Left ventricle myocardium inferior (tissue), 1 donor: ENCODE measurements at places on chromosomes 5 and 9. TPM values are rescaled to one million over a fixed set of nuclear protein-coding genes. Genes with fewer than 3 reads are reported as not detected.

DNA sequence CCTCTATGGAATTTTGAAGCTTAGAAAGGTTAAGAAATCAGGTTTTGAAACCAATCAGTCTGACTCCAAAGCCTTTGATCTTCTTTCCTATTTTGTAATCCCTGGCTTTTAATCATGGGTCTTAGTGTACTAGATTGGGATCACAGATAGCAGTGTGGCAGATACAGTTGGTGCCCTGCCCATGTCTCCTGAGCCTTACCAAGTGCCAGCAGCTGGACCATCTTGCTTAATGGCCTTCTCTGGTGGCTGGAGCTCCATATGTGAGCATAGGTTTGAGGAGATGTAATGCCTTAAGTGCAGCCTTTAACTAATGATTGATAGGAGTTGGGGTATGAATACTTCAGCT lies 16.7 kb upstream of the RIC1 start:
- DNase-seq, result no peak
- no peaks in the 10 kb centered on the region for H3K27me3 ChIP-seq
- H3K36me3 ChIP-seq, result no peaks in the 10 kb centered on the region
- no peak overlapping the region for H3K4me3 ChIP-seq
- H3K4me1 ChIP-seq, result peaks cover 30% of the 10 kb centered on the region
- peak overlapping the region; percentile 20 for H3K27ac ChIP-seq

DNA sequence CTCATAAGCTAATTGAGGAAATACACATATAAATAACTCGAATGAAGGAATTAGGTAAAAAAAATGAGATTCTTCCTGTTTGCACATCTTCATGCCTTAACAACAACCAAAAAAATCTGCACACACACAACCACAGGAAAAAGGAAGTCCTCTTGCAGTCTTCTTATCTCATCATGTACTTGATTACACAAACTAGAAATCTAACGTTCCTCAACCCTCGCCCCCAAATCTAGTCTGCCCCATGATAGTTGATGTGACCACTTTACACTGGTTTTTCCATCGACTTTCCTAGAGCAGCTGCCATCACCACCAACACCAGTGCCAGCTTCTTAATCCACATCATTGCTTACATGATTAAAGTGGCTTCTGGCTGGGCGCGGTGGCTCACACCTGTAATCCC lies 31.2 kb upstream of the RNU6ATAC start:
- H3K4me3 ChIP-seq, result no peak overlapping the region
- H3K36me3 ChIP-seq, result no peaks in the 10 kb centered on the region
- DNase-seq, result no peak
- no peaks in the 10 kb centered on the region for H3K4me1 ChIP-seq

DNA sequence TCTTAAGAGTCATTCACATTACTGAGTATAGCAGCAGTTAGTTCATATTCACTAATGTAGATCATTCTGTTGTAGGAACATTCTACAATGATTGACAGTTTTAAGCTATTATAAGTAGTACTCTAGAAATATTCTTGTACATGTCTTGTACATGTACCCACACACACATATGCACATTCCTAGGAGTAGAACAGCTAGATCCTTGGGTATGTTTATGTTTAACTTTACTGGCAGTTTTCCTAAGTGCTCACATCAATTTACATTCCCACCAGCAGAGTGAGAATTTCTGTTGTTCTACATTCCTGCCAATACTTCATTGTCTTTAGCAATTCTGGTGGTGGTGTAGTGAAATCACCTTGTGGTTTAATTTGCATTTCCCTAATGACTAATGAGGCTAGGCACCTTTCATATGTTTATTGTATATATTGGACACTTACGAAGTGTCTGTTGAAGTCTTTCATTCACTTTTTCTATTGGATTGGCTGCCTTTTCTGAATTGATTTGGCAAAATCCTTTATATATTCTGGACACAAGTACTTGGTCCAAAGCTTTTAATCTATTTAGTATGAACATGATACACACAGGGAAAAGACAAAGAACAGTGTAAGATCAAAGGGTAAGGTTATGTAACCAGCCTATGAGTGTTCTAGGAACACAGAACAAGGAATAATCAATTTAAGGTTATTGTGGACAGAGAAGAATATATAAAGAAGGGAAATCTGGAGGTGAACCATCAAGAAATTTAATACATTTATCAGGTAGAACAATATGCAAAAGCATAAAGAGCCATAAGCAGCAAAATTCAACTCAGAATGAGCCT lies 95.6 kb downstream of the MLLT3 start:
- no peaks in the 10 kb centered on the region for H3K36me3 ChIP-seq
- no peak overlapping the region for H3K4me3 ChIP-seq
- DNase-seq, result no peak

DNA sequence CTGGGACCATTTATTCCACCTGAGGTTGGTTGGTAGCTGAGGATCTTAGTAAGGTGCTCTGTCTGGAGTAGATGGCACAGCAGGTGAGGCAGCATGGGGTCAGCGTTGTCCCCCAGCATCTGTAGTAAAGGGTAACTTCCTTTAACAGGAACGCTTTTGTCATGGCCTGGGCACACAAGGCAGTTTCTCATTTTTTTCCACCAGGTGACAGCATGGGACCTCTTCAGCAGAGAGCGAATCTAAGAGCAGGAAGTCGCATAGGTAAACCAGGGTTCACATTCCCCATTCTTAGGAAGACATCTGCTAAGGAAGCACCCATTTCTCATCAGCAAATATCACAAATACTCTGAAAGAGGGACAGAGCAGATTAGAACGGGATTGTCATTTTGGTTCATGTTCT lies 56.5 kb downstream of the GPR107 start:
- H3K4me1 ChIP-seq, result peaks cover 6% of the 10 kb centered on the region
- no peak for DNase-seq
- no peak overlapping the region for H3K27ac ChIP-seq
- no peak overlapping the region for H3K4me3 ChIP-seq
- peaks cover 48% of the 10 kb centered on the region for H3K36me3 ChIP-seq

- H3K36me3 ChIP-seq, result no peaks in the 10 kb centered on the region
- H3K27me3 ChIP-seq, result no peaks in the 10 kb centered on the region
- no peak overlapping the region for H3K4me3 ChIP-seq
Observed at GRCh38 chr9:23492126-23493002, 333.7 kb downstream of the ELAVL2 start.

GRCh38 chr5:170312666-170313065 lies 15.1 kb upstream of the LCP2 start:
- H3K27me3 ChIP-seq, result no peaks in the 10 kb centered on the region
- H3K4me3 ChIP-seq, result no peak overlapping the region
- no peaks in the 10 kb centered on the region for H3K36me3 ChIP-seq
- peaks cover 51% of the 10 kb centered on the region for H3K4me1 ChIP-seq

DNA sequence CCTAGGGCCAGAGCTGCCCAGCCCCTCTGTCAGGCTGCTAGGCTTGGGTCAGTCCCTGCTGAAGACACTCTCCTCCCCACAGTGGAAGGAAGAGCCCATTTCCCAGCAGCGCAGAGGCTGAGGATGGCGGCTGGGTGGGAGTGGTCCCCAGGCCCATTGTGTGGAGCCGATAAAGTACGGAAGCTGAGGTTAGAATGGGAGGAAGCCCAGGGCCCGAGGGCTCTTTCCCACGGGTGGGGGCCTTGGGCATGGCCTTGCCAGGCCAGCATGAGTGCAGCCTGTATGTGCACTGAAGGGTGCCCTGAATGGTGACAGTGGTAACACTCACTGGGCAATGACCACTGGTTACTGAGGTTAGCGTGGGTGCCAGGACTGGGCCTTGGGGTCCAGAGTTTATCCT lies 125.9 kb downstream of the RGS3 start:
- DNase-seq, result peak; percentile 60
- peak overlapping the region; percentile 94 for H3K27ac ChIP-seq
- H3K27me3 ChIP-seq, result no peaks in the 10 kb centered on the region
- peaks cover 94% of the 10 kb centered on the region for H3K4me1 ChIP-seq

DNA sequence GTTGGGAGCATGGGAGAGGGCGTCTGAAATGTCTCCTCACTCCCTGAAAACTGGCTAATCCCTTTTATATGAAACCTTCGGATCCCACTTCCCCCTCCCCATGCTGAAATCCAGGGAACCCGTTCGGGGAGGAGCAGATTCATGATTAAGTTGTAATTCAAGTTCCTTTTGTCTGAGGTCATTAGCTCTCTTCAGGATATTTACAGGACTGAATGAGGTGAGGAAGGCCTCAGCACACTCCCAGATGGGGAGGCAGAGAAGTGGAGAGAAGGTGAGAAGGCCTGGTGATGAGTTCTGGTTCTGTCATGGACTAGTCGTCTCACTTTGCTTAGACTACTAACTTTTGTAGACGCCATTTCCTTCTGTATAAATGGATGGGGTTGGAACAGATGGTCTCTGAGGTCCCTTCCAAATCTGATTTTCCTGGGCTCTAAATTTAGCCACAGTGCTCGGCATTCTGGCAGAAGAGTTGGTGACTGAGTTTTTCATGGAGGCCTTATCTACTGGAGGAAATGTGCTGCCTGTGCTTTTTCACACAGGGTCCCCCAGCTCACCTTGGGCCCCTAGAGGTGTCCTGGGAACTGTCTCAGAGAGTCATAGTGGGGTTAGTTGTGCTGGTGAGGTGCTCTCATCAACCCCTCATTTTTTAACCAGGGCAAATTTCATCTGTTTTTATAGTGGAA lies 62.3 kb downstream of the PRDM6 start:
- no peaks in the 10 kb centered on the region for H3K27me3 ChIP-seq
- no peak overlapping the region for H3K4me3 ChIP-seq
- DNase-seq, result no peak
- H3K36me3 ChIP-seq, result no peaks in the 10 kb centered on the region
- no peak overlapping the region for H3K27ac ChIP-seq

Gene LIFR
- 45.8 TPM for total RNA-seq

Gene GRAMD2B
- 24.6 TPM for total RNA-seq

Gene ECM2
- 7.2 TPM for total RNA-seq

Gene PCDHB12
- total RNA-seq, result 0.69 TPM

Gene LECT2
- total RNA-seq, result not detected

Gene HDAC3
- total RNA-seq, result 27.4 TPM

Gene SEMA5A
- 43.2 TPM for total RNA-seq
